ENCODE measurements at places on chromosomes 12 and 14.

- no peak for DNase-seq
Measured at GRCh38 chr14:65193916-65194590, 91.7 kb upstream of the MAX start.

GRCh38 chr14:69579476-69579875, 4.8 kb upstream of the CCDC177 start:
- no peak for DNase-seq

- DNase-seq: no peak
Measured at GRCh38 chr14:59510001-59510400, 25.7 kb downstream of the JKAMP start.

- no peak for DNase-seq
Measured at GRCh38 chr12:93794738-93795137, 117.6 kb downstream of the CRADD start.

All from AG09309 (cell line).